Stimulated activated CD8-positive, alpha-beta memory T cell treated with anti-CD3 and anti-CD28 coated beads, Interleukin-4, amount 100 ng/mL, for 1 hour (primary cell): ENCODE measurements at places on chromosomes 7 and 10.

GRCh38 chr7:130154501-130155317 lies 50.5 kb downstream of the TMEM209 start:
- no peak for DNase-seq

DNA sequence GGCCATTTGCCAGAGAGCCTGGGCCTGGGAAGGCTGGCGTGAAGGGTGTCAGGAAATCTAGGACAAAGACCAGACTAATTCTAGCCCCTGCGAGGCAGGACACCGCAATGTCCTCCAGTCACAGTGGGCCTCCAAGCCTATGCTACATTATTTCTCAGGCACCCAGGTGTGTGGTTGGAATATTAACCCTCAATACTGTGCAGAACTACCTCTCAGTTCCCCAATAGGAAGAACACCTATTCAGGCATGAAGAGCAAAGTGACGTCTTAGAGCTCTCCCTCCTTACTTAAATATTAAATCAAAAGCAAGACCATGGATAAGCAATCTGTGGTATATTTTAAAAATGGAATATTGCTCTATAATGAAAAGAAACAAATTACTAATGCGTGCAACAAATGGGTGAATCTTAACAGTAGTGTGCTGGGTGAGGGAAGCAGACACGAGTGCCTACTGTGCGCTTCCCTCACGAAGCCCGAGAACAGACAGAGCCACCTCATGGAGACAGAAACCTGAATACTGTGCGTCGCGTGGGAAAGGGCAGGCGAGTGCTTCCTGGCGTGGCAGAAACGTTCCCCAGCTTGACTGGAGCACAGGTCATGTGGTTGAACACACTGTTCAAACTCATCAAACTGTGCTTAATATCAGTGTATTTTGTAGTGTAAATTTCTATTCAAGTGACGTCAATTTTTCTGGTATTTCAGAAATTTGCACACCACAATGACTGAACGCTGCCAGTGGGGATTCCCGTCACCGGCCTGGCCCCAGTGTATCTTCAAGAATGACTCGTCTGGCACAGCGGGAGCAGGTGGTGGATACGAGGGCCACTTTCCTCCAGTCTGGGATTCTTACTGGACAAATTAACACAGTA lies 15.5 kb upstream of the PTPRN2 start:
- no peak for DNase-seq

DNA sequence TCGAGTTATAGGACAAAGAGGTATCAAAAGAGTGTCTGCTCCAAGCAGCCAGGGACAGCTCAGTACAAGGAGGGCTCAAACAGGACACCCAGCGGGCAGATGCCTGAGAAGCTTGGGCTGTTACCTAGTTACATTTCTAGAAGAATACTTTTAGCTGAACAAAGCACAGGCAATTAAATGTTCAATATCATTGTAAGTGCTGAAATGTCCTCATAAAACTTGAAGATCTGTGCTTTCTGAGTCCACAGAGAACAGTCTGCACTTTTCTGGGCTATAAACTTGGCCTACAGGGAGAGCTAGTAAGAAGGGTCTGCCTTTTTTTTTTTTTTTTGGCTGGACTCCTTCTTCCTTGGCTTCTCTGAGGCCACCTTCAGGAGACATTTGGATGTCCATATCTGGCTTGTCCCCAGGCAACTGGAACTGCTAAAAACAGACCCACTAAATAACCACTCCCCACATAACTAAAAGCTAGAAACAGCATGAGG lies 123.2 kb downstream of the SLC16A9 start:
- no peak for DNase-seq

DNA sequence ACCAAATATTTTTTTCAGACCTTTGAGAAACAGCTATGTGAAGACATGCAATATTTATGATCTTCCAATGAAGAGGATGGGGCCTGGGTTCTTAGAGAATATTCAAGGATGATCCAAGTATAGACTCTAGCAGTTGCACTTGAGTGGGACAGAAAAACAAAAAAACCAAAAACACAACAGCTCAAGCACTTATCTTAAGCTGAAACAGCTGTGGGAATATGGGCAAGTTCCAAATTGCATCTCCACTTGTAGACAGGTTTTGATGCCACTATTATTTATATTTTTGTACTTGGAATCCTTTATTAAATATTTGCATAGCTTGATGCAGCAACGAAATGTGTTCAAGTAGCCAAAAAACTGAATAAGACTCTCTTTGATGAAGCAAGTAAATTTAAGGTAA lies 2.2 kb upstream of the PDK4 start:
- no peak for DNase-seq

DNA sequence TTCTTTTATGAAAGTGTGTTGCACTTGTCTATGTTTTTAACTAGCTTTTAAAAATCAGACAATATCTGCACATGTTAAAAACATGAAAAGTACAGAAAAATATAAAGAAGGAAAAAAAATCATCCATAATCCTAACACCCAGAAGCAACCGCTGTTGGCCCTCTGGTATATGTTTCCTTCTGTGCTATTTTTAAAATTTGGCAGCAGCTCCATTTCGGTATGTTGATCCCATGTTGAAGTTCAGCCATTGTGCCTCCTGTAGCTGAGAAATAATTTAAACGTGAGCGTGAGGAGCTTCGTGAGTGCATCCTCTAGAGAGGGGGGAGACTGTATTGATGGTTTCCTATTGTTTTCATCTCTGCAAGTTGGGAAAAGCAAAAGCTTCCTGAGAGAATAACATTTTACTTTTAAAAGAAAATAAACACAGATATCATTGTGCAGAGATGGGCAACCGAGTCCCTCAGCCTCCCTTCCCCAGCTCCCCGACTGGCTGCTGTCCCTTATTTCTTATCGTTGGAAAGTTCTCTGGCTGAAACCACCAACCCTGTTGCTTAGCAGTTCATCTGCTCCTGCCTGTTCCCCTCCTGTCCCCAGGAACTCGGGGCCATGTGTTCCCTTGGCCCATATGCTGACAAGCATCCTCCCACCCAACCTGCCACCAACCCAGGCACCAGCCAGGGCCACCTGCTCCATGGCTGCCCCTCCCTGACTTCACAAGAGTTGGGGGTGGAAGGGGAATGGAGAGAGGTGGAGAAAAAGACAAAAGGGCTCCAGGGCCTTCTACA lies 499.1 kb upstream of the PODXL start:
- no peak for DNase-seq
